Psoas muscle (tissue), 8 donors: ENCODE measurements at places on chromosomes 1 and 21.
A peak's percentile ranks its signal among the peaks of the same experiment; 100 is the strongest.

DNA sequence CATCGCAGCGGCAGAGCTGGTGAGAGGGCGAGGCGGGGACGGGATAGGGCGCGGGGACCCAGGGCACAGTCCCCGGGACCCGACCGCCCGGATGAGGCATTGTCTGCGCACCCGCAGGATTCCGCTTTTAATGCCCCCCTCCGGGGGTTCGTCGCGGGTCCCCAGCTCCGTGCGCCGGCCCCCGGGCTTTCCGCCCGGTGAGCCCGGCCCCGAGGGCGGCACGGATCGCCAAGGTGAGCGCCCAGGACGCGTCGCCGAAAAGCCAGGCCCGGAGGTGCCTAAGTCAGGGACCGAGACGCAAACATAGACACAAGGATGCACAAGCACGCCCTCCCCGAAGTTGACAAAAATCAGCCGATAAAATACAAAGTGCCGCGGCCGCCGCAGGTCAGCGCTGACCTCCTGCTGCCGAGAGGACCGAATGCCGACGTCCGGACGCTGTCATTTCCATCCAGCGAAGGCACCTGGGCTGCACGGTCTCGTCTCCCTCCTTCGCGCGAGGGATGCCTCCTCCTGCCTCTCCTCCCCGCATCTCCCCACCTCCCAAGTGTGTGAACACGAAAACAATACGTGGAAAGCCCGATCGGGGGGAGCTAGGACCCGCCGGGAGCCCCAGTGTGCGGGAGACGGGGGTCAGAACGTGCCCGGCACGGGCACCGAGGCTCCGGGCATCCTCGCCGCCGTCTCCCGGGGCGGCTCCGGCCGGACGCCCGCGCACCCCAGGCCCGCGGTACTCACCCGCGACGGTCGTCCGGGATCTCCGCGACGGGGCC, 101.1 kb upstream of the SOD1 start:
- no peak for DNase-seq

DNA sequence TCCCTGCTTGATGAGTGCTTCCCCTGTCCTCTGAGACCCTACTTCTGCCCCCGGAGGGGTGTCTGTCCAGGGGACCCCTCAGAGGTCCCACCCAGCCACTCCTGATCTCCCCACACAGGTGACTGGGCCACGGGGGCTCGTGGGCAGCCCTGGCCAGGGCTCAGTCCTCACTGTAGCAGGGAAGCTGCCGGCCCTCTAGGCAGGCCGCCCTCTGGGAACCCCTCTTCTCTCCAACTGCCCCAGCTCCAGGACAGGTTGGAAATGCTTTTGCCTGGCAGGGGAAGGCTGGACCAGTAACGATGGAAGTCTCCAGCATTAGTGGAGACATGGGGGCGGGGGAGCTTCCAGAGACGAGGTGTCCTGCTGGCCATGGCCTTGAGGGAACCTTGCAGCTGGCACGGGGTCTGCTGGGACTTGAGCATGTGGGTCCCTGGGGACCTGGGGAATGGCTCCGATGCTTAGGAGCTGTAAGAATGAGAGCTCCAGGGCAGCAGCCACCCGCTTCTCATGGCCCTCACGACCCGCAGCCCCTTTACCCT, 3.1 kb upstream of the FNDC10 start:
- DNase-seq: no peak

DNA sequence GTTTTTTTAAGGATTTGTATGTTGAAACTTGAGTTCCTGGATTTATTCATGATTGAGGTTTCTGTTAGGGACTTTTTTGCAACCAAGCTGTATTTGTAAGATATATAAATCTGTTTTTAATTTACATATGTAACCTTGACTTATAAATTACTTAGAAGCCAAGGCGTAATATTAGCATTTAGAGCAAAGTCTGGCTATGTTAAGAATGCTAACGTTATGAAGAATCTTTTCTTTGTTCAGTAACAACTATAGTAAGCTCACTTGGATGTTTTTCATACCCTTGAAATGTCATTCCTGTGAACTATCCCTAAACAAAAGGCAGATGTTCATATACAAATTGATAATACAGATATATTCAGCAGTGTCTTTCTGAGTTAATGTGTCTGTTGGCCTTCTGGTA, 155.3 kb downstream of the MAGI3 start:
- no peak for DNase-seq

GRCh38 chr1:109239409-109240068, 9.8 kb upstream of the CELSR2 start:
- DNase-seq: no peak

DNA sequence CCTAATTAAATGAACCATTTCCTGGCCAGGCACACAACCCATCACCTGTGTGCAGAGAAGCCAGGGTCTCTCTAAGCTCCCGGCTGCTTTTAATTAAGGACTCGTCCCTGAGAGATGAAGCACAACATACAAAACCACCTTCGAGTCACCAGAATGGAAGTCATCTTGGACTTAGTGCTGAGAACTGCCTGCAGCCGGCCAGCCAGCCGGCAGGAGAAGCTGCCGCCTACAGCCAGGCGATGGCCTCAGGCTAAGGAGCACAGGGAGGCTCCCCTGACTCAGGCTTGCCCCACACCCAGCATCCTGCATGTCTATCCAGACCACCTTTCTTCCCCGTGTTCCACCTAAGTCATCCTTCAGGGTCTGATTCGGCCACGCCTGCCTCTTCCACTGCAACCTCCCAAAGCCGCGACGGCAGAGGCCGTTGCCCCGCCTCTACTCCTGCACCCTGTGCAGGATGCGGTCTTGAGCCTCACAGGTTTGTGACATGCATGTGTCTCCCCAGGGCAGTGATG, 83.6 kb downstream of the SLC66A1 start:
- DNase-seq: no peak

DNA sequence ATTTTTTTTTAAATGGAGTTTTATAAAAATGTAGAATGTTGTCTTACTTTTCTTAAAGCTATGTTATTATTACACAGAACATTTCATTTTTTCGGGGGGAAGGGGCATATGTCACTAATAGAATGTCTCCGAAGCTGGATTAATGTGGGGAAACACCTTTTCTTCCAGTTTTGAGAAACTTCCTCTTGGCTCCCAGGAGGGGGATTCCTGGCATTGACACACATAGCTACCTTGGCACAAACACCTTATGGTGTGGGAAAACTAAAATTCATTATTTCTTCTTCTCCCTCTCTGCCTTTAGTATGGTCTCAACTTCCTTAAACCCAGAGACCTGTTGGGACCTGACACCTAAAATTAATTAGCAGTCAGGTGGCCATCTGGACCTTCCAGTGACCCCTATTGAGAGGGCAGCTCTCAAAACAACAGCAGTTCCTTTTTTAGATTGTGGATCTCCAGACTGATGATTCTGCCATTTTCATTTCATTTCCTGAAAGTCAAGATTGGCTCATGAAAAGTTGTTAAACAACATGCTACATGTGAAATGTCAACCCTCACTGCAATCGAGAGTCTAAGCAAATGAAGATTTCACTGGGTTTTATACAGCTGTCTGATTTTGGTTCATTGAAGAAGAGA, 70.1 kb upstream of the EDEM3 start:
- DNase-seq: no peak

DNA sequence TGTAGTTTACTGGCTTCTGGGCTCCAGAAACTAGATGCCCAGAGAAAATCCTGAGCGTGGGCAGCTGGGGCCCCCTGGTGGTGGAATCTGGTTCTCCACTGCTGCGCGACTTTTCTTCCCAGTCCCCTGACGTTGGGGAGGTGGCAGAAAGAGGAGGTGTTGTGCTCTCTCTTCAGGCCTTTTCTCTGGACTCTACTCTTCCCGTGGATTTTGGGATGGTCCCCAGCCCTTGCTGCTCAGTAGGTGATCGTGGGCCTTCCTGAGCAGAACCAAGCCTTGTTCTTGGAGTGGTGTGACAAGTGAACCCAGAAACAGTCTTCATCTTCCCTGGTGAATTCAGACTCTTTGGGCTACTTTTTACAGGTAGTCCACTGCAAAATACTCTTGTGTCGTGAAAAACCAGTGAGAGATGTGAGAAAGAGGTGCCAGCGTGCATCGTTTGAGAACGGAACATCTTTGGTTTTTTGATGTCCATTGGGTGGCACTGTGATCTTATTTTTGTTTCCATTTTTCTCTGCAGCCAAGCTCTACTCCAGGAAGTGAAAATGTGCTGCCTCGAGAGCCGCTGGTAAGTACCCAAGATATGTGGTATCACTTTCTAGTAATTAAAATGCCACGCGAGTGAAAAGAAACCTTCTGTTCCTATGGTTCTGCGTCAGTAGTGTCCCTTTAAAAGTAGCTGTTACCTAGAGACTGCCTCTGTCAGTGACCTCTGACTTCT, 20.2 kb downstream of the PEX14 start:
- peak; percentile 78 for DNase-seq

DNA sequence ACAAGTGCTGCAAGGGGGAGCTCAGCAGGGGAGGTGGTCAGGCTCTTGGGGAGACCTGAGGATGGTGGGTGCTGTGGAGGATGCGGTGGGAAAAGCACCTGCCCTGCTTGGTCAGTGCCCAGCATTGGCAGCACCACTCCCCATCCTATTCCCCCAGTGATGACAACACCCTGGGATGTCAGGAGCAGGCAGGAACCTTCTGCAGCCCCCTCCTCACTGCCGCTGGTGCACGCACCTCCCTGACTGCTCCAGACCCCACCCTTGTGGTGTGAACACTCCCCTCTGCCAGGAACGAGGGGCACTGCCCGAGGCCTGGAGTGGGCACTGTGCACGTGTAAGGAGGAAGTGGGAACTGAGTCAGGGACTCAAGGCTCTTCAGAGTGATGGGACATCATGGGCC, 12.5 kb downstream of the TMPRSS3 start:
- DNase-seq: no peak

GRCh38 chr1:239816081-239816782, 275.5 kb upstream of the FMN2 start:
- no peak for DNase-seq

- DNase-seq: no peak
Measured at GRCh38 chr1:228737601-228738041, 2.3 kb downstream of the RHOU start.

DNA sequence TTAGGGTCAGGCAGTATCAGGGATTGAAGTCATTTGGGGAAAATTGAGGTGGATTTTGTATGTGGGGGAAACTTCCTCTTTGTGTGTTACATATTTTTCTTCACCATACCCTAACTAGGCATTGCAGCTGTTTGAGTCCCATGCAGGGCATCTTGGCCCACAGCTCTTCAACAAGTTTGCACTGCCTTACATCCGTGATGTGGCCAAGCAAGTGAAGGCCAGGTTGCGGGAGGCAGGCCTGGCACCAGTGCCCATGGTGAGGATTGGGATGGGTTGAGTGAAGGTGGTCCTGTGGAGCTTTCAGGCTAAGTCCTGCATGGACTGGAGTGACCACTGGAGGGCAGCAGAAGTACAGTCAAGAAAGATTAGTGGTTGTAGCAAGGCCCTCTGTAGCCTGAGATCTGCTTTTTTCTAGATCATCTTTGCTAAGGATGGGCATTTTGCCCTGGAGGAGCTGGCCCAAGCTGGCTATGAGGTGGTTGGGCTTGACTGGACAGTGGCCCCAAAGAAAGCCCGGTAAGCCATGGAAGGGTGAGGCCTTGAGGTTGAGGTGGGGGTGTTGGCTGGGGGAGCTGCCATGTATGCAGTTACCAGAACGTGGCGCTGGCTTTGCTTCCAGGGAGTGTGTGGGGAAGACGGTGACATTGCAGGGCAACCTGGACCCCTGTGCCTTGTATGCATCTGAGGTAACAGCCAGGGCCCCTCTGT, 2.4 kb downstream of the UROD start:
- peak; percentile 85 for DNase-seq

GRCh38 chr1:60071296-60071695, 2.3 kb downstream of the C1orf87 start:
- no peak for DNase-seq

DNA sequence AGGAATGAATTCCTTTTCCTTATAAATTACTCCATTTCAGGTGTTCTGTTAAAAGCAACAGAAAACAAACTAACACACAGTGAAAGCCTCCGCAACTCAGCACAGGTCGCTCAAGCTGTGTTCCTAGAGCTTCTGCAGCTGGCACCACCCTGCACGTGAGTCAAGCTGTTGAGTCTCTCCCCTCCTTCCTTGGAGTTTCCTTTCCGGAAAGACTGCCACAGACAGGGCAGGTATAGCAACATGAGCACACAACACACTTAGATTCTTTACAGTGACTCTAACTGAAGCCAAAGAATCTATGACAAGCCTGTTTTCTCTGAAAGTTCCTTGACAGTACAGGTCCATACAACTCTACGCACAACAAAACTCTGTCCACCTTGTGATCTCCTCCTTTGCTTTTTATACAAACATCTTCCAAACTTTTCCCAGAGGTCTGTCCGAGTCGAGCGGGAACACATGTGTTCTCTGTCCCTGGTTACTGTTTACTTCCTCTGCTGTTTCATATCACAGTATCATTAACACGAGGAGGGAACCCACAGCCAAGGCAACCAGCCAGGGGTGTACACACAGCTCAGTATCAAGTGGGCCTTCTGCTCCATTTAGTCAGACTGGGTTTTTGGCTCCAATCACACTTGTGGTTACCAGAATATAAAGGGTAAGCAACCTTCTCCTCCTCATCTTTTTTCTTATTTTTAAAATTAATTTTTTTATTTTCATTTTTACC, 38.7 kb upstream of the DESI2 start:
- DNase-seq: no peak

GRCh38 chr21:26572702-26573381, at the start of gene CYYR1:
Gene CYYR1 (minus strand): TSS chr21:26573286. CDS start chr21:26572940, 346 bp downstream.
- DNase-seq: peak; percentile 30

GRCh38 chr21:40689217-40689616, 157.7 kb downstream of the DSCAM start:
- no peak for DNase-seq

DNA sequence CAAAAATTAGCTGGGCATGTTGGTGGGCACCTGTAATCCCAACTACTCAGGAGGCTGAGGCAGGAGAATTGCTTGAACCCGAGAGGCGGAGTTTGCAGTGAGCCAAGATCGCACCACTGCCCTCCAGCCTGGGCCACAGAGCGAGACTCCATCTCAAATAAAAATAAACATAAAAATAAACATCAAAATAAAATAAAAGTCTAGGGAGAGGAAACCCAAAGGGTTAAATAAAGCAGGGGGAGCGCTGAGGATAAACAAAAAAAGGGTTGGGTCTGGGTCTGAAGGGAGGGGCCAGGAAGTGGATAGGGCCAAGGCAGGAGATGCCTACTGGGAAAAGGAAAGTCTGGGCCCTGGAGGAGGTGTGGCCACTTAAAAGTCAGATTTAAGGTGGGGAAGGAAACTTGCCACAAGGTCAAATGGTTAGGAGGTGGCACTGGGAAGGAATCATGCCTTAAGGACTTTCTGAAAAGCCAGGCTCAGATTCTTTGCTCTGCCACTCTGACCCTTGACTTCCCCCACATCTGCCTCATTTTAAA, 150.0 kb downstream of the ADSS2 start:
- DNase-seq: no peak

DNA sequence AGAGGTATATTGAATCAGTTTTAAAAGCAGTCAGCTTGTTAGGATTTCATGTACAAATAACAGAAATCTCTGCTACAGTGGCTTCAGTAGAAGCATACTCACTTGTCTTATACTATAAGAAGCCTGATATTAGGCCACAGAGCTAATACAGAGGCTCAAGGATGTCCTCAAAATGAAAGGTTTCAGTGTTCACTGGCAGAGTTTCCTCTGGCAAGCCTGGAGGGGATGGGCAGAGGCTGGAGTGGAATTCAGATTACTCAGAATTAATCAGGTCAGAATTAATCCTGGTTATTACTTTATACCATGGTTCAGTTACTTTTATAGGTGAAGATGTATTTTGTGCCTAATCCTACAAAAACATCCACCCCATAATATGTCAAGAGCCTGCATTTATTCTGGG, 520.5 kb downstream of the USP25 start:
- DNase-seq: no peak

- DNase-seq: no peak
Measured at GRCh38 chr1:30255111-30255724, 468.2 kb downstream of the MATN1 start.

- DNase-seq: no peak
Measured at GRCh38 chr1:101257500-101258325, 20.9 kb downstream of the S1PR1 start.
